ENCODE measurements at places on chromosomes 7 and 10. TPM values are rescaled to one million over a fixed set of nuclear protein-coding genes. Genes with fewer than 3 reads are reported as not detected.

DNA sequence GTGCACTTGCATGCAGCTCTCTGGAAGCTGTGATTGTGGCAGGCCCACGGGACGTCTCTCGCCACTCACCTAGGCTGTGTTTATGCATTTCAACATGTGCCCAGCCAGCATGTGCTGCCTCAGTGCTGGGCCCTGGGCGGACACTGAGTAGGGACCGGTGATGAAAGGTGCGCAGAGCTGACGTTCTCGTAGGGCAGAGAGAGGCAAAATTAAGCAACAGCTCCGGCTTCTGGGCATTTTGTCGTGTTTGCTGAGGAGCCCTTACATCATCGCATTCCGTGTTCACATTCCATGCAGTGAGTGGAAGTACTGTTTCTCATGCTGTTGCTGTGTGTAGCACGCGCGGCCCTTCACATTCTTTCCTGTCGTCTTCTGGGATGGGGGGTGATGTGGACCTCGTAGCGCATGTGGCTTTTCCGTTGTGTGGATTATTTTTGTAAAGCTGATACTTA is 50.5 kb downstream of the PRF1 start:
- DNase-seq: no peak

Gene CALCR
- 0.10 TPM for polyA plus RNA-seq

Gene GJD4
- polyA plus RNA-seq: not detected

DNA sequence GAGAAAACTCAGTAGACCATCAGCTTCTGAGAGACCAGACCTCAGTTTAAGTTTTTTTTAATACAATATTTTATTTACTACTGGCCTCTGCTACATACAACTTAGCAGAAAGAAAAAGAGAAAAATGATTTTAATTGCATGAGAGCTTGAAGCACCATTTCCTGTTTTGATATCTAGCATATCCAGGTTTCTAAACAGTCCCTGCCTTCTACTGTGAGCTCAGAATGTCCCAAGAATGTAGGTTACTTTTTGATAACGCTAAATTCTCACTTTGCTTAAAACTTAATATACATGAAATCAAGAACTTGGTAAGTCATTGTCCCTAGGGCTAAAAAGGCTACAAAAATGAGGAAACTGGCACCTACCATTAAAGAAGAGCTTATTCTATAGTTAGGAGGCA is 7.0 kb downstream of the TMEM243 start:
- DNase-seq: no peak

Gene GPR26
- polyA plus RNA-seq: not detected

- DNase-seq: no peak
These were observed 3.1 kb downstream of the LDB3 start for GRCh38 chr10:86671419-86671818.

GRCh38 chr7:110800984-110801383 is 289.9 kb upstream of the LRRN3 start:
- DNase-seq: no peak

DNA sequence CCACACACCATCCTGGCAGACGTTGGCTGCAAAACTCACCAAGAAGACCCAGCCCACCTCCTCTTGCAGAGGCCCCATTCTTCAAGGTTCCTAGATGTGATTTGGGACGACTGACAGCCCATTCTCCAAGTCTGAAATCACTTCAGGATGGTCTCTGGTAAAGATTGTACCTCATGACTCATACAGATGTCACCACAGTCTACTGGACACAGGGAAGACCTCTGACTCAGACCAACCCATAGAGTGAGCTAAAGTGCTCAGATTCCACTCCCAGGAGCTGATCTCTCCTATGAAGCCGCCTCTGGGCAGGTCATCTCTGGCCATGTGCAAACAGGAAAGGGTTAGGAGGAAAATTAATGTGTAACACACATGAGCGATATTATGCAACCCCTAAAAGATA is 102.4 kb upstream of the VWC2 start:
- no peak for DNase-seq

- no peak for DNase-seq
These were observed 178.5 kb downstream of the AMPH start for GRCh38 chr7:38452681-38453108.

DNA sequence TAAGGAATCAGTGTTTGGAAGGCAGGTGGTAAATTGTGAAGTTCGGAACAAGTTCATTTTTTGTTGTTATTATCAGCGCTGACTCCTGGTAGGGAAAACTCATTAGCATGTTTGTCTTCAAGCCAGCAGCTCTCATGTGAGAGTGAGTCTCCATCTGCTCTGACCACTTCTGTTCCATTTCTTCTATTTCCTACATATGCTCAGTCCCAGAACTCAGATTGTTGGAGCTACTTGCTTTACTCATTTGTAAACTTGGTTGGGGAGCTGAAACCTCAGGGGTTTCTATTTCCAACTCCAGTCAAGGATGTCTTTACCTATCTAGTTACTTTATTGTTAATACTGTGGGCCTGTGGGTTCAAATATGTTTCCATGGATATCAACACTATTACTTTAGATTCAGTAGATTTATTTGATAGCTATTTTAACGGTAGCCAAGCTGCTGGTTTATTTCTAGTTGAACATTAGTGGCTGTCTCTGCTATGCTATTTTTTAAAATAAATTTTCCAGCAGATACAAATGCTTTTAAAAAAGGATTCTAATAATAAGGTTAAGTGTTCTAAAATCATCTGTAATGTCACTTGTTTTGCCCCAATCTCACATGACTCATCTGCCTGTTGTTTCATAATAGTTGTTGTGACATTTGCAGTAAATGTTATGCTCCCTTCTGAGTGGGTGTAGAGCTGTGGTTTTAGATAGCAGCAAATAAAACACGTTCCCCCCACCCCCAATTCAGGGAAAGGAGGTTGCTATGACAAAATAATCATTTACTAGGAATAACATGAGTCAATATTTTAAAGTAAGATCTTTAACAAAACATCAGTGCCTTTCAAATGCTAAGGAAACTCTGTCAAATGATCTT is 143.3 kb downstream of the HDAC9 start:
- no peak for DNase-seq

DNA sequence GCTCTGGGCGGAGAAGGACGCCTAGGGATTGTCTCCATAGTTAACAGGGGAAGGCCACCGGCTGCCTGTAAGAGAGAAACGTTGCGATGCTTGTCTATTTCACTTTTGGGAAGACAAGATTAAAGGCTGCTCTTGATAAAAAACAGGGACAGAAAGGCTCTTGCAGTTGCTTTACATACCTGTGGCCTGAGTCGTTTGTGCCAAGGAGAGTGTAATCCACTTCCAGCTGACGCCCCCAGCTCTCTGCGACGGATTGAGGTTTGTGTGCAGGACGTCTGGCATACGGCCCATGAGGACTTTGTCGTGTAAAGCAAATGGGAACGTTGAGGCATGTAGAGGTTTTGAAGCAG is 1.1 kb downstream of the MAP3K8 start:
- DNase-seq: peak; percentile 72

DNA sequence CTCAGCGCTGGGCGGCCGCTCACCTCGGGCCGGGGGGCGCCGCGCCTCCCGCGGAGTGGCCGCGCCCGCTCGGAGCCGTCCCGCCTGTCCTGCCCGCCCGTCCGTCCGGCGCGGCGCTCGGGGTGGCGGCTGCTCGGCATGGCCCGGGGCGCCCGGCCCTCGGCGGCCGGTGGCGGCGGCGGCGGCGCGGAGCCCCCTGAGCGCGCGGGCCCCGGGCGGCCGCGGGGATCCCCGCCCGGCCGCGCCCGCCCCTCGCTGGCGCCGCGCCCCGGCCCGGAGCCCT is 338 bp downstream of the SDK1 start:
- DNase-seq: no peak

DNA sequence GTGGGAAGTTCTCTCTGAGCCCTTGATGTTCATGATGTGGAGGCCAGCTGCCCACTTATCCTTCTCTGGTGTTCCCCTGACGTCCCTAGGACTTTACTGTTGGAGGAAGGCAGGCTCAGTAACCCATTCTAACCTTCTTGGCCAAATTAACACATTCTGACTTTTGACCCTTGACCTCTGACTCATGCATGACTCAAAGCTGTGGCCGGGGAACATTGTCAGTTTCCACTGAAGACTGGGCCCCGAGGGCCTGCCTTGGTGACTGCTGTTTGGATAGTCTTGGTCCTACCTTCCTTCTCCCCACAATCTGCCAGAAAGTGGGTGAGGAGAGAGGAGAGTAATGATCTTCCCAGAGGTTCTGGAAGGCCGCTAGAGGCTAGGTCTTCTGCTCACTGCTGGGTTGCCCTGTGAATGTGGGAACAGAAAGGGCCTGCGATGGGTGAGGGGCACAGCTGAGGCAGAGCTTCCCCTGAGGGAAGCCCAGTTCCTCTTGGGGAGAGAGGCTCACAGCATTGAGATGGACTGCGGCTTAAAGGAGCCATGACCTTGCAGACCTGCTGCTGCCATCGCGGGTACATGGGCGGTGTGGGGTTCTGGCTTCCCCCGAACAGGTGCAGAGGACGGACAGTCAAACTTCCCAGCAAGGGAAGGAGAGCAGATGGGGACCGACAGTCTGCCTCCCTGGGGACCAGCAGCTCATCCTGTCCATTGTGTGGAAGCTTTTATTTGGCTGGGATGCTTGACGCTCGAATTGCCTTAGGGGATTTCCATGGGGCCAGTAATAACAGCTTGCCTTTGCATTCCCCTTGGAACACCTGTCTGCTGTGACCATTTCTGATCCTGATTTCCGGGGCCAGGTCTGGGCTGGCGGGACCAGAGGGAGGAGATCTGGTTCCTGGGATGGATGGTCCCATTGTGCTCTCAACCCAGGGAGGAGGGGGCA is 43.8 kb downstream of the ADAMTS14 start:
- DNase-seq: no peak

DNA sequence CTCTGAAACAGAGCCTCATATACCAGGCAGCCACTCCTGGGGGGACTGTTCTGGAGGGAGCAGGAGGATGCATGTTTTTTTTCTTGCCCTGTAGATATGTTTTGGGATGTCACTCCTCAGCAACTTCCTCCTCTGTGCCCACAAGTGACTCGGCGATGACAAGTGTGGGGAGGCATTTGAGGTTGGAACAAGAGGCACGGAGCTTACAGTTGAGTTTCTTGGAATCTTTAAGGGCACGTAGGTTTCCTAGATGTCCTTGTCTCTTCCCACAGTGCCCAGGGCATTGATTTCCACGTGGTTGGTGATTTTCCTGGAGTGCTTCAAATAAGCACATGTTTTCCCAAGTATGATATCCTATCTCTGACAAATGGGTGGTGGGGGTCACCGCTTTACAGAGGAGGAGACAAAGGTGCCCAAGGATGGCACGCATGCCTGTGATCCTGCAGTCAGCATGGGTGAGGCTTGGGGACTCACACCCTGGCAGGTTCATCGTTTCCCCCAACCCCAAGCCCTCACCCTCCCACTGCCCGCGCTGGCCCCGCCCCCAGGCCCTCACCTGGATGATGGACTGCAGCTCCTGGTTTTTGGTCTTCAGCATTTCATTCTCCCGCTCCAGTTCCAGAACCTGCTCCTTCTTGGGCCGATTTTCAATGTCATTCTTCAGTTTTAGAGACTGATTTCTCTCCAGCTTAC is 95.2 kb upstream of the GNA12 start:
- DNase-seq: peak; percentile 24

DNA sequence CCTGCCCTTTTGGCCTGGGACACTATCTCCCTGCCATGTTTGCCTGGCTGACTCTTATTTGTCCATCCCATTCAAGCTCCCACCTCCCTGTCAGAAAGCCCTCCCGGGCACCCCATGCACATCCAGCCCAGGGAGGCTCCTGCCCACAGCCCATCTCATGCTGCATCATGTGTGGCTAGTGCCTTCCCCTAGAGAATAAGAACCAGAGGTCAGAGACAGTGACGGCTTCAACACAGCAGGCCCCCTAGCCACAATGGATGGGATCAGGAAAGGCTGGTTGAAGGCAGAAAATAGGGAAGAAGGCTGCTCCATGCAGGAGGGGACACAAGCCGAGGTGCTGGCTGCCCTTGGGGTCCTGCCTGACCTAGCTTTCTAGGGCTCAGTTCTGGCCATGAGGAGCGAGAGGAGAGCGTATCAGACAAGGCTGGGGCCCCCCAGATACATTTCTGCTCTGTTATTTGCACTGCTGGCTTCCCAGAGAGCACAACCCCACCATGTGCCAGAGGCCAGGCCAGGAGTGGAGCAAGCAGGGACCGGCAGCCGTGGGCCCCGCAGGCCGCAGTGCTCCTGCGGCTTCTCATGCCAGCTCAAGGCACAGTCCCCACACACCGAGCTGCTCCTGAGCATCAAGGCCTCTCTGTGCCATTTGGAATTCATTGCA is 161.1 kb upstream of the ZMIZ1 start:
- DNase-seq: peak; percentile 41

DNA sequence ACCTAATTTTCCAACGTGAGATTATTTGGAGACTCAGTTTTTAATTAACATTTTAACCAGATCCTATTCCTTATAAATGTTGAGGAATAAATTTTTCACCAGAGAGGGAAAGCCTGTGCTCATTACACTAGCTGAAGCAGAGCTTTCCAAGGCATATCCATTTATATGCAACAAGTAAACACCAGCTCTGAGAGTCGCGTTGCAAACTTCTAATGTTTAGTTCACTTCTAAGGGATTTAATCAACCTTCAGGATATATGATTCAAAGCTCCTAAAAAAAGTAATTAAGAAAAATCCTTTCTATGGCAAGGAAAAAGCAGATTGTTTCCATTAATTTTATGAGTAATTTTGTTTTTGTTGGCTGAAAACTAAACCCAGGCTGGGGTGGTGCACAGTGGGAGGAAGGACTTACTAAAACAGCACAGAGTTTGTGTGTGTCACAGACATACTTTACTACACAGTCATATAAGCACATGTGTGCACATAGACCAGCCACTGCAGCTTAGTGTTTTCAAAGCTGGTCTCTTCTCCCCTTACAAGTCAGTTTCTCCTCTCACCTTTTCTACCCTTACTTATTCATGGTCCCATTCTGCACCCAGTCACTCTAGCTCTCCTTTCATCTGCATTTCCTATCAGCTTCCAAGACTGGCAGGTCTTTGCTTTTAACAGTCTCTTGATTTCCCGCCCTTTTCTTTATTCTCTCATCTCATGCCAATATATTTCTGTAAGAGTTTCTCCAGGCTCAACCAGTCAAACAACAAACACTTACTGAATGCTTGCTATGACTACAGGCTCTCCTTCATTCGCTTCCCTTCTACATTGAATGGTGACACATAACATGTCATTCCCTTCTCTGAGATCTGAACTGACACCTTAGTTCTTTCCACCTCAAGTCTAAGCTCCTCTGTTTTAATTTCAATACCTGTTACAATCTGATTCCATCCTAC is 81.1 kb upstream of the FZD1 start:
- DNase-seq: no peak

DNA sequence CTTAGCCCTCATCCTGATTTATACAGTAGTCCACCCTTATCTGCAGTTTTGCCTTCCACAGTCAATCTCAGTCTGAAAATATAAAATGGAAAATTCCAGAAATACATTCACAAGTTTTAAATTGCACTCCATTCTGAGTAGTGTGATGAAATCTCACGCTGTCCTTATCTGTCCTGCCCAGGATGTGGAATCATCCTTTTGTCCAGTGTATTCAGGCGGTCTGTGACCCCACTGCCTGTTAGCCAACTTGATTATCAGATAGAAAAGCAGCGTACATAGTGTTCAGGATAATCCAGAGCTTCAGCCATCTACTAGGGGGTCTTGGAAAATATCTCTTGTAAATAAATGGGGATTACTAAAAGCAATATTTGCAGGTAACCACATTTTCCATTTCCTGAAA is 146.3 kb downstream of the MALRD1 start:
- DNase-seq: no peak

Gene ASZ1
- polyA plus RNA-seq: not detected

GRCh38 chr7:1083729-1084657 is 3.9 kb upstream of the GPER1 start:
- DNase-seq: no peak

Gene IFIT1B
- polyA plus RNA-seq: not detected

Gene ATOH7
- polyA plus RNA-seq: not detected
